ENCODE measurements at places on chromosomes 5 and 9.

GRCh38 chr5:107074996-107075395 is 595.7 kb downstream of the EFNA5 start:
- no peak for DNase-seq

- no peak for DNase-seq
These were observed 11.7 kb downstream of the ARPC5L start for GRCh38 chr9:124873664-124874063.

- DNase-seq = no peak
These were observed 1209.3 kb upstream of the C9orf72 start for GRCh38 chr9:28782630-28783029.

DNA sequence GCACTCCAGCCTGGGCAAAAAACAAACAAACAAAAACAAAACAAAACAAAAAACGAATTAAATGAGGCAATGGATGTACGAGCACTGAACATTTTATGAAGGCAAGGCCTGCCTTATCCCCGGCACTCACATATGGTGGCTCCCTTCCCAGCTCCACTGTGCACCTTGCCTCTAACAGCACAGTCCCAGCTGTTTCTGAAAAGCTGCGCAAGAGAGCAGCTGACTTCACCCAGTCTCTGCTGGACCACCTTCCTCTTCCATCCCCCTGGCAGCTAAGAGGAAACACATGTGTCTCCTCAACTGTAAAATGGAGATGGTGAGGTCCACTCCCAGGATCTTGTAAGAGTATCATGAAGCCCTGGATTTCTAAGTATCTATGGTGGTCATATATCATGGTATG is 100.7 kb downstream of the KLF4 start:
- DNase-seq = no peak

- DNase-seq = no peak
These were observed 117.6 kb downstream of the SEMA5A start for GRCh38 chr5:9428272-9428671.

GRCh38 chr9:76729980-76730737 is 34.1 kb upstream of the PCA3 start:
- DNase-seq = no peak

DNA sequence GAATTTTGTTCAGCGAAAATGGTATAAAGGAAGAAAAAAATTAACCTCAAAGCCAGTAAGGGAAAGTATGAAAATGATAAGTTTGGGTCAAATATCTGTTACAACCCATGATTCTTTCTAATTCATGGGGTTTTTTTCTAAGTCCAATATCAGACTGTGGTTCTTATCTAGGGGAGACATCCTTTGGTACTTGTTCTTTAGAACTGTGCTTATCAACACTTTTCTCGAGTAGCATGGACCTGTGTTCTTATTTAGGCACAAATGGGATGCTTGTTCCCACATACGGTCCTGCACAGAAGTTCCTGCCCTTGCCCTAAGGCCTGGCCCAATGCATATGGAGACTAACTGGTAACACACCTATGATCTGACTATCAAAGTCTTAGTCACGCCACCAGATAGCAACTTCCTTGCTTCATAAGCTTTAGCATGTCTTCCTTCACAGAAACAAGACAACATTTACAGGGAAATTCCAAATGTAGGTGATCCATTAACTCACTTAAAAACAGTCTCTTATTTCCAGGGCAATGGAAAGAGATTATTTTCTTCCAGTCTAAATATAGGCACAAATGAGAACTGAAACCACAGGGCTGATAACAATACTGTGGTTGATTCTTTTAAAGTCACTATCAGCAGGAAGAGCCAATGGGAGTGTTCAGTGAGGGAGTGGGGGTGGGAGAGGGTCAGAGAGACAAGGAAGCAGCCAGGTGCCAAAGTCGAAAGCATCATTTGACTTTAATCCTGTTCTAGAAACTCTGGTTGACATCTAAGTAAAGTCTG is 268.8 kb upstream of the ANKRD55 start:
- DNase-seq = no peak

Measured in dermis microvascular lymphatic vessel endothelial cell (primary cell).